ENCODE measurements at places on chromosomes 2 and 18.

DNA sequence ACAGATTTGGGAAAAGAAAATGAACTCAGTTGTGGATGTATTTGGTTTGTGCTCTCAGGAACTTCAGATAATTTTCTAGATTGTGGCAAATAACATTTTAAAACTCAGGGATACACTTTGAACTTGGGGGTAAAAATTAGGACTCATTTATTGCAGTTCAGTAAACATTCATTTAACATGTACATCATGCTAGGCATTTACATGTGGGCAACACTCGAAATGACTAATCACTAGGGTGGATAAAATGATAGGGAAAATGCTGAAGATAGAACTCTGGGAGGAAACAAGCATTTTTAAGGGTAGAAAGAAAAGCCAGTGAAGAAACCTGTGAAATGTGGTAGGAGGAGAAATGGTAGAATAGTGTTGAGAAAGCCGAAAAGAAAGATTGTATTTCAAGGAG is 7.8 kb downstream of the FAM117B start:
- no peak for DNase-seq

GRCh38 chr2:133674433-133675331 is 106.4 kb upstream of the NCKAP5 start:
- DNase-seq, result peak; percentile 64

GRCh38 chr2:42601076-42601475 is 32.6 kb downstream of the MTA3 start:
- peak; percentile 51 for DNase-seq

GRCh38 chr2:73944714-73945113 is 18.0 kb downstream of the DGUOK start:
- no peak for DNase-seq

DNA sequence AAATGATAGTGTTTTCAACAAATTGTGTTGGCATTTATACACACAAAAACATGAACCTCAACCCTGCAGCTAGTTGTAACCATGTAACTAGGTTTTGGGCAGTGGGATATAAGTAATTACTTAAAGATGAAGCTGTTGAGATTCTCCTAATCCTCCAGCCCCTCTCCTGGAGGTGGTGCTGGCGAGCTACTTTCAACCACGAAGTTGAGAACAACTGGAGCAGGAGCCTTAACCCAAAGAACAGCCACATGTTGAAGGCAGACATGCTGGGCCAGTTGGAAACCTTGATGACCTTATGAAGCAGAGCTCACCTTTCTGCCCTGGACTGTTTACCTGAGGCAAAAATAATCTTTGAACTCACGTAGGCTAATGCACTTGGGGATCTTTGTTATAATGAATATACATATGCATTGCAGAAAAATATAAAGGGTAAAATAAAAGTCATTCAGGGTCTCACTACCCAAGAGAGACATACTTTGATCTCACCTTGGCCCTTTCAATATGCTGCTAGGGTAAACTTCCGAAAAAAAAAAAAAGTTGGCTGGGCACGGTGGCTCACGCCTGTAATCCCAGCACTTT is 89.6 kb upstream of the NPAS2 start:
- peak; percentile 71 for DNase-seq

All from fibroblast of gingiva (primary cell).